Dermis microvascular lymphatic vessel endothelial cell (primary cell): ENCODE measurements at places on chromosomes 3 and 15. TPM values are rescaled to one million over a fixed set of nuclear protein-coding genes. Genes with fewer than 3 reads are reported as not detected.
A peak's percentile ranks its signal among the peaks of the same experiment; 100 is the strongest.

OXSM gene
- 8.9 and 10.0 TPM in 2 replicates for total RNA-seq

CCR9 gene
- not detected in 2 replicates for total RNA-seq

PLXND1 gene
- total RNA-seq: 273 and 392 TPM in 2 replicates

TP63 gene
- total RNA-seq: under 0.01 TPM in 1 of 2 replicates, not detected in the other

C2CD4A gene
- 3.2 and 4.3 TPM in 2 replicates for total RNA-seq

ADCY5 gene
- under 0.01 and 0.25 TPM in 2 replicates for total RNA-seq

GHRL gene
- 0.39 and 0.51 TPM in 2 replicates for total RNA-seq

DNA sequence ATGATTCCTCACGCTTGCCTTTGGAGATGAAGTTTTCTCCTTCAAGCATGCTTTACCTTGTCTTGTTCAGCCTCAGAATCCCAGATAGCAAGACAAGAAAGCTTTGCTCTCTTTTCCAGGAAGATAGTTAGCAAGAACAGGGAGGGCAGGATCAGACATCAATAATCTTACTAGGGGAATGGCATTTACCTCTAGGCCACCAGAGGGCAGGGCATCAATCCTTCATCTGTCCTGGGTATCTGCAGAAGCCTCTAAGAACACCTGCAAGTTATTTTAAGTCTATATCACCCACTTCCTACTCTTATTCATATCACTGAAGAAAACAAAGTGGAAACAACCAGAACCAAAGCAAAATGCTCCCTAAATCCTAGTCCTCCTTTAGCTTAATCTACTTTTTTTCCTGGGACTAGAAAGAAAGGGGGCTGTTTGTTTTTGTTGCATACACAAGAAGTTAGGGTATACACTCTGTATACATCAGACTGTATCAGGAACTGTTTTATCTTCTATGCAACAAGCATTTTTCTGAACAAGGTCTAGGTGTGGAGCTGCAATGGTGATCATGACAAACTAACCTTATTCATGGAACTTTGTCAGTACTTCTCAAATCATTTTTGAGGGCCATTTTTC lies 862.5 kb downstream of the CADM2 start:
- peak; percentile 1 for DNase-seq

GRCh38 chr3:25056036-25056755 lies 371.9 kb upstream of the RARB start:
- no peak for DNase-seq

DNA sequence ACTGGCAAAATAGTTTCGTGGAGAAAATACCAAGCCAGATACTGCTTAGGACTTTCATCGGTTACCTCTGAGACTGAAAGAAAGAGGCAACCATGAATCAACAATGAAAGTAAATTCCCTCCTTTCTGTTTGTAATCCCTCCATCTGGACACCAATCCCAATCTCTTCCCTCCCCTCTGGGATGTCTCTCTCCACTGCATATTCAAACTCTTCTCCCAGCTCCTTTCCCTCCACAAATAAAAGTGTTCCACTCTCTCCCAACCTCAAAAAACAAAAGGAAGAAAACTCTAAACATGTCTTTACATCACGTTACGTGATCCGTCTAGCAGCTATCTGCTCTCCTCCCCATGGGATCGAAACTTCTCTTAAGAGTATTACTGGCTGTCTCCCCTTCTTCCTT lies 55.2 kb downstream of the PRTG start:
- no peak for DNase-seq

DNA sequence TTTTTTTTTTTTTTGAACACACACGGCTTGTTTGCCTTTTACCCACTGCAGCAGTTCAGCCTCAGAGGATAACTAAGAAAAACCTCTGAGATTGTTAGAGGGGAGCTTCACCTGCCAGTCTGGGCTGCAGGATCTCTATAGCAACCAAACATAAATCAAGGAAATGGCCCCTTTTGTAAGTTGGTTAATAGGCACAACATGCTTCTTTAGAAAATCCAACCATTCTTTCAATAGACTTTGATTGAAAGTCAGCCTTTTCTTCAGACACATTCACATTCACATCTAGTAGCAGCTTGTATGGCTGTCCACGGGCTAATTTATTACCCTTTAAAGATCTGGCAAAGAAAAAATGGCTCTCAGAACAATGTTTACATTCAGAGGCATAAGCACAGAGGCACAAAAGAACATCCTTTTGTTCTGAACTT lies 136.6 kb upstream of the RARB start:
- DNase-seq: no peak

- DNase-seq: no peak
Observed at GRCh38 chr3:27713435-27714145, 8.5 kb downstream of the EOMES start.

DNA sequence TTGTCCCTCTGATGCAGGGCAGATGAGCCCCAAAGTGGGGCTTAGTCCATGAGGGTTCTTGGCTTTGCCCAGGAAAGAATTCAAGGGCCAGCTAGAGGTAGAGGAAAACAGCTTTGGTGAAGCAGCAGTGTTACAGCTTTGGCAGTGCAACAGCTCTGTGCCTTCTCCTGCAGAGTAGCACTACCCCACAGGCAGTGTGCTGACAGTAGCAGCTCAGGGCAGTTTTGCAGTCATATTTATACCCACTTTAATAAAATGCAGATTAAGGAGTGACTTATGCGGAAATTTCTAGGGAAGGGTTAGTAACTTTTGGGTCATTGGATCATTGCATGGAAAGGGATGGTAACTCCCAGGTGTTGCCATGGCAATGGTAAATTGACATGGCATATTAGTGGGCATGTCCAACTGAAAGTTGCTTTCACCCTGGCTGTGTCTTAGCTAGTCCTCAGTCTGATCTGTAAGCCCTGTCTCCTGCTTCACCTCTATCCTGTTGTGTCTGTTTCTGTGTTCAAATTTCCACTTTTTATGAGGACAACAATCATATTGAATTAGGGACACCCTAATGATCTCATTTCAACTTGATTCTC lies 241.3 kb upstream of the C2CD4B start:
- DNase-seq: no peak

DNA sequence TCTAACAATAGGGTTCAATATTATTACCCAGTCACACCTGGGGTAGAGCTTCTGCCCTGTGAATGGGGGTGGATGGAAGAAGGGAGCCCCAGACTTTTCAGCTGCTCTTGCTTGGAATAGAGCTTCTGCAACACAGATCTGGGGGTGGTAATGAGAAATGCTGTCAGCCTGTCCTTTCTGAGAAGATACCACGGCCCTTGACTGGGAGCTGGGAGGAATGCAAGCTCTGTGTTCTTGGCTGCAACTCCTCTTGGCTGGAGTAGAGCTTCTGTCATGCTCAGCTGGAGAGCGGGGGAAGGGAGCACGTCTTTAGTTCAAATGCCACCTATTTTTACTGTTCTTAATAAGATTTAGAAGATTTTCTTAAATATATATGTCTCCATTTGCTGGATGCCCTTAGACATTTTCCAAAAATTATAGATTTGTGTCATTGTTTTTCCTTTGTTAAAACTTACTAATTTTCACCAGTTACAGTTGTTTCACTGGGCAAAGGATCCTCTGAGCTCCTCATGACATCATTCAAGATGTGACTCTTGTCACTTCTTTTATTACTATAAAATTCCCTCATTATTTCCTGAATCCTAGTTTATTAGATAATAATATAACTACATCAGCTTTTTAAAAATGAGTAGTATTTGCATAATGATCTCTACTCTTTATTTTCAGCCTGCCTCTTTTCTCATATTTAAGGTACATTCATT lies 180.0 kb upstream of the TGFBR2 start:
- DNase-seq: no peak

DNA sequence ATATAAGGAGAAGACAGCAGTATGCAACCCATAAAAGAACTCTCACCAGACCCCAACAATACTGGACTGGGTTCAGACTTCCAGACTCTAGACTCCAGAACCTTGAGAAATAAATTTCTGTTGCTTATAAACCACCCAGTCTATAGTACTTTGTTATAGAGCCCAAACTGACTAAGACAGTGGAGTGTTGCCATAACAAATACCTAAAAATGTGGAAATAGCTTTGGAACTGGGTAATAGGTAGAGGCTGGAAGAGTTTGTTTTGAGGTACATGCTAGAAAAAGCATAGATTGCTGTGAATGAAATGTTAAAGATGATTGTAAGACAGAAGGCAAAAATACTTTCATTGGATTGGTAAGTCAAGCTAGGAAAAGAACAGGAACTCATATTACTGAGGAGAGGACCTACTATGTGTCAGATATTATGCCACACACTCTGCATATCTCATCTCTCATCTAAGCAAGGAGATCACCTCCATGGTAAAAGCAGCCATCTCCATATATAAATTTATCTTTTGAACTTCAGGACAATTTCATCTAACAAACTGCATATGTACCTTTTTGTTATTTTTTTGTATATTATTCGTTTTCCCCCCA lies 67.4 kb upstream of the FNDC3B start:
- DNase-seq: no peak

DNA sequence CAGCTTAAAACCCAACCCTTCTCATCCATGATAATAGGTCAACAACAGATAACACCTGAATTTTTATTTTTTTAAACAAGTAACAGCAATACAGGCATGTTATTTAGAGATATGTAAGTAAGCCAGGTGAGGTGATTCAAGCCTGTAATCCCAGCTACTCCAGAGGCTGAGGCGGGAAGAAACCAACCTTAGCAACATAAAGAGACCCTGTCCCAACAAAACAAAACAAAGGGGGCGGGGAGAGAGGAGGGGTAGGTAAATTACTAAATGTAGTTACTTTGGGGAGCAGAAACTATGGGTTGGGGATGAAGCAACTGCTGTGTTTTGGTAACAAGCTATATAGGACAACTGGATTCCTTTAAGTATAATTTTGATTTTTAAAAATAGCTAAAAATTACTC lies 47.0 kb downstream of the GNB4 start:
- no peak for DNase-seq

DNA sequence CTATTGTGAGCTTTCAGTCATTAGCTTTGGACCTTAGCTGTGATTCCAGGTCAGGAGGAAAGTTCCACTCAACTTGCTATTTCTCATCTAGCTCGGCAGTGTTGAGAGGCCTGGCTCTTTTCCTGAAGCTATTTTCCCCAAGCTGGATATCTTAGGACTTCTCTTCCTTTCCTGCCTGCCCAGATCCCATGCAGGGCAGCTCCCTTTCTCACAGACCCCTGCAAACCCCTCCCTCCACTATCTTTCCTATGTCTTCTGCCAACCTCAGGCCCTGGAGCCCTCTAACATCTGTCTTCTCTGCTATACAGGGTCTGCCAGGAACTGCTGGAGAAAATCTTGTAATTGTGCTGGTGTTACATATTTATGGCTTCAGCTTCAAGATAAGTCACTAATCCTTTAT lies 49.6 kb downstream of the SH3GL3 start:
- DNase-seq: no peak

- no peak for DNase-seq
Observed at GRCh38 chr3:39780352-39780751, 29.1 kb upstream of the MYRIP start.

DNA sequence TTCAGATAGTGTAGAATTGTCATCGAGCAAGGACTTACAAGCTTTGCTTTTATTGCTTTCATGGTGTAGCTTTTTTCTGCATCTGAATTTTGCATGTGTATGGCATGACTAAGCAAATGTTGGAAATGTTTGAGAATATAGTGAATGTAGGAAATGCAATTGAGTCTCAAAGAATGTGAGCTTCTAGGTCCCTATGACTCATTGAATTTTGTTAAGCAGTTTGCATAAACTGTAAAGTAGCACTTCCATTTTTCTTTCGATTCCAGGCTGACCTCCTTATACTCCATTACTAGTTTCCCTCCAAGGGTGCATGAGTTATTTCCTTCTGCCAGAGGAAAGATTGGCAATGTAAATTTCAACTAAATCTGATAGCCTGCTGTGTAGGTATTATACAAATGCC lies 619.2 kb downstream of the DIPK2A start:
- peak; percentile 68 for DNase-seq

DNA sequence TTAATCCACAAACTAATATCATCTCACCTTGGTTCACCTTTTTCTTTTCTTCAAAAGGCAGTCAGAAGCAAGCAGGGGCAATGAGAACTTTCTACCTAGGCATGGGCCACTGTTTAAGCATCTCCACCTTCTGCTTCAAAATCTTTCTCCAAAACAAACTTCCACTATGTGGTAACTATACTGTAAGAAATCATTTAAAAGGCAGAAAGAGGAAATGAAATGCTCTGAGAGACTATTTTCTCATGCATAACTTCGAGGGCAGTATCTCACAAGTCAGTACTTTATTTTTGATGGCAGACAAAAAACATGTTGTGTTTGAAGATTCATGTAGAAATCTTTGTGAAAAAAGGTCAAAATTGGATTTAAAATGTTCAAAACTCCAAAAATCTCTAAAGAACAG lies 419.7 kb downstream of the ZBTB20 start:
- DNase-seq: no peak
